ENCODE measurements at places on chromosomes 5 and 9.

DNA sequence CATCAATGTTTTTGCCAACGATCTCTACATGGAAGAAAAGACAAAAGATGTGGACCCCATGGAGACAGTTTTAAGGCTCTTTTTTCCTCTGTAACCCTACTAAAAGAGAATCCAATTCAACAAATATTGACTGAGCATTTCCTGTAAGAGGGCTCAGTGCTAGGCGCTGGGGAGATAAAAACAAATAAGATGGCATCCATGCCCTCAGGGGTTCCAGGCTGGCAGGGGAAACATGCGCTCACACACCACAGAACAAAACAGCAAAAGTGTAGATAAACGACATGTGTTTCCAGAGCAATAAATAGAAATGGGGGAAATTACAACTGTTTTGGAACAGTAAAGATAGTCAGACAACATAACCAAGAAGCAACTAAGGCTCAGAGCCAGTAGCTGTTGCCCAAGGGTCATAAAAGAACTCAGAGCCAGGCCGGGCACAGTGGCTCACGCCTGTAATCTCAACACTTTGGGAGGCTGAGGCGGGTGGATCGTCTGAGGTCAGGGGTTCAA lies 25.2 kb downstream of the ZNF608 start:
- DNase-seq = no peak

- no peak for DNase-seq
Measured at GRCh38 chr9:98381311-98382103, 126.1 kb upstream of the TBC1D2 start.

GRCh38 chr5:83249156-83249555 lies 171.8 kb downstream of the XRCC4 start:
- no peak for DNase-seq

DNA sequence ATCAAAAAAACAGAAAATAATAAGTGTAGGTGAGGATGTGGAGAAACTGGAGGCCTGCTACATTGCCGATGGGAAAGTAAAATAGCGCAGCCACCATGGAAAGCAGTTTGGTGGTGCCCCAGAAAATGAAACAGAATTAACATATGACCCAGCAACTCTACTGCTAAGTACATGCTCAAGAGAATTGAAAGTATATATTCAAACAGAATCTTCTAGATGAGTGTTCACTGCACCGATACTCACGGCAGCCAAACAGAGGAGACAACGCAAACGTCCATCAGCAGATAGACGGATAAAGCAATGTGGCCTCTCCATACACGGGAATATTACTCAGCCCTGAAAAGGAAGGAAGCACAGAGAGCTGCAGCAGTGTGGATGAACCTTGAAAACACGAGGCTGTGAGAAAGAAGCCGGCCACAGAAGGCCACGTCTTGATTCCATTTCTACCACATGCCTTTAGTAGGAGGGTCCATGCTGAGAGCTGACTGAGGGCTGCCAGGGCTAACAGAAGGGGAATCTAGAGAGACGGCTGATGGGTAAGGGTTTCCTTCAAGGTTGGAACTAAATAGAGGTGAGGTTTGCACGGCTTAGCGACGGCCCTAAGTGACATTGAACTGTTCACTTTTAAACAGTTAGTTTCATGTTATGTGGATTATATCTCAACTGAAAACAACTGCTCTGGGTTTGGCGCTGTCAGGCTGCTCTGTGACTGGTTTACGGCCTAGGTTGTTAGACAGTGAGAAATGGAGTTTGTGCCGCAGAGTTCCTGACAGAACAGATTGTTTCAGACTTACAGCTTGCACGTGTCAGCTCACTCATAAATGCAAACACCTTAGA lies 29.8 kb downstream of the AHRR start:
- DNase-seq = no peak

- DNase-seq = no peak
Measured at GRCh38 chr5:1129711-1130055, 17.8 kb upstream of the SLC12A7 start.

DNA sequence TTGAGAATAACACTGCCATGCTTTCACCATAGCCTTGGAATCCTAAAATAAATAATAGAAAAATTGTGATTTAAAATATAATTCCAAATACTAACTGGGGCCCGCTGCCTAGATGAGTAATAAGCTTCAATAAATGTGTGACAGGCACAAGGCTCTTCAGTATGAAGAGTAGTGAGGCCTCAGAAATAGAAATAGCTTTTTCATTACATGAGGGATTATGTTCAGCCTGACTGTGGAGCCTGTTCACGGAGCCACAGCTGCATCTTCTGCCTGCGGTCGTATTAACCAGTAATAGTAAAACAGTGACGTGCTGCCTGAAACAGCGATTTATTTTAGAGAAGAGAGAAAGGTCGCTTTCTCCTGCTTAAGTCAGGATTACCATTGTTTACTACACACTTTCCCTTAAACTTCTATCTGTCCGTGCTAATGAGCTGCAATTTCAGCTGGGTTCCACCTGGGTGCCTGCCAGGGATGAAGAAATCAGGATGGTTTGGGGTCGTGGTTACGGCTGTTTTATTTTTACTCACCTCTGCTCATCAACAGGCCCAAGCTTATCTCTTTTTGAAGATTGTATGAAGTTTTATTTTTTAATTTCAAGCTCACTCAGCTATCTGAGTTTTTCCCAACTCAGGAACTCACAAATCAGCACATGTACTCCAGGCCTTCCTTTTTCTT lies 284.9 kb upstream of the WWC1 start:
- DNase-seq = no peak

DNA sequence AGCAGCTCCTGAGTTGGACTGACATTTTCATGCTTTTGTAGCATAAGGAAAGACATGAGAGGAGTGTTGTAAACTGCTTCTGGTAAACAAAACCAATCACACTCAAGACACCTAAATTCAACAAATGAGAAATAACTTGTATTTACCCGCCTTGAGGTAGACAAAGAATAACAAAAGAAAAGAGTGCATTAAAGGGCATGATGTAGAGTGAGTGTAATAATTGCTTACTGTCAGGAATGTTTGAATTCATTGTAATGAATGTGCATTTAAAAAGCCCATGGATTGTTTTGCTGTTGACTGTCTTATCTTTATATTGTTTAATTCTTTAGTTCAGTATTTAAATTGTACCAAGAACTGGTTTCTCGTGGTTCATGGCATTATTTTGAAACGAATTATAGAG lies 61.8 kb downstream of the KDM4C start:
- no peak for DNase-seq

DNA sequence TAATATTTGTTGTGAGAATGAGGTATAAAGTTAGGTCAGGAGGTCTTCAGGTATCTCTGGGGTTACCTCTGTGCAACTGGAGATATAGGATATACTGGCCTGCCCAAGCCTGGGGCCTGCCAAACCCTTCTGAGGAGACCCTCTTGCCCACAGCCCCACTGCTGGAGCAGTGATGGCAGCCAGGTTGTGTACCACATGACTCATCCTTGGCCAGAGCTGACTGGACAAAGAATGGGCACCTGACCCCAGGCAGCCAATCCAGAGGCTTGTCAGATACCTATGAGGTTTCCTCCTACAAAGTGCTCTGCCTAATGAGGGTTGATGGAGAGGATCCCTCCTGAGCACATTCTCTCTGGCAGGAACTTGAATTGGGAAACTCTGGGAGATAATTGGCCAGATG lies 56.1 kb upstream of the TBC1D2 start:
- peak; percentile 57 for DNase-seq

- peak; percentile 68 for DNase-seq
Measured at GRCh38 chr5:73447530-73448462, 781 bp downstream of the FOXD1 start.

DNA sequence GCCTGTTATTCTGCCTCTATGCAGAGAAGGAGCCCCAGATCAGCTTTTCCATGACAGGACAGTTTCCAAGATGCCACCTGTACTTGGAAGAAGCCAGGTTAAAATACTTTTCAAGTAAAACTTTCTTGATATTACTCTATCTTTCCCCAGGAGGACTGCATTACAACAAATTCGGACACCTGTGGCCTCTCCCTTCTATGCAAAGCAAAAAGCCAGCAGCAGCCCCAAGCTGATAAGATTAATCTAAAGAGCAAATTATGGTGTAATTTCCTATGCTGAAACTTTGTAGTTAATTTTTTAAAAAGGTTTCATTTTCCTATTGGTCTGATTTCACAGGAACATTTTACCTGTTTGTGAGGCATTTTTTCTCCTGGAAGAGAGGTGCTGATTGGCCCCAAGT lies 301 bp upstream of the IL4 start:
- no peak for DNase-seq

GRCh38 chr5:39149966-39150365 lies 69.4 kb downstream of the FYB1 start:
- DNase-seq = no peak

DNA sequence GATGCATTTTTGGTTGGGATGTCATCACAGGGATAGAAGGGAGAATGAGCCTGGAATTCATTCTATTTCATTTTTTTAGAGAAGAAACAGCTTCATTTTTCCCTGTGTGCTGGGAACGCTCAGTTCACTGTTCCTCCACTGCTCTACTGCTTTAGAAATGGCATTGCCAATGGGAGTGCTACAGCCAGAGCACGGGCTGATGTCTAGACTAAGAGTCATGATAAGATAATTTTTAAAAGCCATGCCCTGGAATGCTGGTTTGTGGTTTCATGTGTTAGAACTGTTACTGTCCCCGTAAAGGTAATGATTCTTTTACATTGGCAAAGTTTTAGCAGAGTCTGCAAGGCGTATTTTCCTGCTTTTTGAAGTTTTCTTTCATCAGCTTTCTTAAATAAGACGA lies 119.6 kb downstream of the SEMA6A start:
- DNase-seq = no peak

DNA sequence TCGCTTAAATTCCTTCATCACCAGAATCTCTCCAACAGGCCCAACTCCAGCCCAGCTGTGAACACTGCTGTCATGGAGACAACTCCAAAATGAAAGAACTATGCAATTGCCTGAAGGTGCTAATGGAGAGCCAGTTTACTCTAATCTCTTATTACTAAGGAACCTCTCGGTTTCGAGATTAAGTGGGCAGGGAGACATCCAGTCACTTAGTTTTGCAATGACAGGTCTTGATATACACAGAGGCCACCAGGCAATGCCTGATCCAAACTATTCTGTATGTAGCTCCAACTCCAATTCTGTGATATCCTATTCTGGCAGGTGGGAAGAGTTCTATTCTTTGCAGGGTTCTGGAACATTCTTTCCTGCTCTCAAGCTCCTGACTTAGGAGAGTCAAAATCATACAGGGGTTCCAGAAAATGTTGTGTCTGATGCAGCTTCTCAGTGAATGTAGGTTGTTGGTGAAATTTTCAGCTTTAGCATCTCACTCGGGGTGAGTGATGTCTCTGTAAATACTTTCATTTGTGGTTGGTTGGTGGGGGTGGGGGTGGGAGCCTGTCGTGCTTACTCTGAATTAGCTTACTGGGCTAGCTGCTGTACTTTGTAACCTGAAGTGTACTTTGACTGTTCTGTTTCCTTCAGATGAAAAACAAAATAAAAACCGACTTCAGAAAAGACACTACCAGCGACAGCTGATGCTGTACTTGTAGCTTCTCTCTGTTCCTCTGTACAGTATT lies 170.9 kb downstream of the PALM2AKAP2 start:
- no peak for DNase-seq

DNA sequence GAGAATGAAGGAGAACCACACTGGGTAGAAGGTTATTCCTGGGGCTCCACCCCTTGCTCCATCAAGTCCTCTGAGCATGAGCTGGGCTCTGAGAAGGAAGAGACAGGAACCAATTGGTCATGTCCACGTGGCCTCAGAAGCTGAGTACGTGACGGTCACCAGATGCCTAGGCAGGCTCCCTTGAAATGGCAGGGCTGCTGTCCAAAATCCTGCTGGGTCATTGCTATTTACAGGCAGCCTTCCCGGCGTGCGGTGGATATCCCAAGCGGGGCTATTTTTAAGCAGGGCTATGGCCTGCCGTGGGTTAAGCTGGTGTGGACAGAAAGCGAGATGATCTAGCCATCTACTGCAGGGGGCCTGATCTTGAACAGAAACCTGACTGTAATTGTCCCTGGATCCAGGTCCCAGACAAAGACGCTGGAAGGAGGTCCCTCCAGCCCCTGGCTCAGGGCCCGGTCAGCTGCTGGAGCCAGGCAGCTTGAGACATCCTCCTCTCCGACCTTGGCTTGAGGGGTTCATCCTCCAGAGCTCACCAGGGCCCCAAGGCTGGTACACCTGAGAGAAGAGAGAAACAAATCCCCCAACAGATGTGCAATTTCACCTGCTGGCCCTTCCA lies 550 bp upstream of the CKMT2 start:
- DNase-seq = peak; percentile 92

DNA sequence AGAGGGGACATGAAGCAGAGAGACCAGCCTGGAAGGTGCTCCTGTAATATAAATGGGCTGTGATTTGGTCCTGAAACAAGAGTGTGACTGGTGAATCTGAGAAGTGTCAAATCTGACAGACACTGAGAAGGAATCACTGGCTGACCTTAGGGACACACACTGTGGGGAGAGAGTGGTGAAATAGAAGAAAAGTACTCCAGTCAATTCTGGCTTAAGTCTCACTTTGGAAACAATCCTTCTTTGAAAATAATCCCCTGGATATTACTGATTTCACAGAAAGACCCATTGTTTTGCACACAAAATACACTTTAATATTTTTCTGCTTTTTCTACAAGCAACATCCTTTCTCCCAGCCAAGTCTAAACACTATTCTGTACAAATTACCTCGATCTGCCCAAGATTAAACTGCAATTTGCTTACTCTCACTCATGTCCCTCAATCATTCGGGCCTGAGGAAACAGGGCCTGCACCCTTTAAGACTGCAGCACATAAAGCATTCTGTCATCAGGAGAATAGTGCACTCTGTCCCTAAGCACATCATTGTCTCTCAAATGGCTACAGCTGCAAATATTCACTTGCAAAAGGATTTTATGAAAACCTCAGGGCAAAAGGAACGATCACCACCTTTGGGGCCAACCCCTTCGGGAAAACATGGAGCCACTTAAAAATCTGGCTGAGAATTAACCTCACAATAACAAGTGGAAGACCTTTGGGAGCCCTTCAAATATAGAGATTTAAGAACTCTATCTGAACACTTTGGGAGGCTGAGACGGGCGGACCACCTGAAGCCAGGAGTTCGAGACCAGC lies 68.6 kb downstream of the MAPKAP1 start:
- DNase-seq = no peak

DNA sequence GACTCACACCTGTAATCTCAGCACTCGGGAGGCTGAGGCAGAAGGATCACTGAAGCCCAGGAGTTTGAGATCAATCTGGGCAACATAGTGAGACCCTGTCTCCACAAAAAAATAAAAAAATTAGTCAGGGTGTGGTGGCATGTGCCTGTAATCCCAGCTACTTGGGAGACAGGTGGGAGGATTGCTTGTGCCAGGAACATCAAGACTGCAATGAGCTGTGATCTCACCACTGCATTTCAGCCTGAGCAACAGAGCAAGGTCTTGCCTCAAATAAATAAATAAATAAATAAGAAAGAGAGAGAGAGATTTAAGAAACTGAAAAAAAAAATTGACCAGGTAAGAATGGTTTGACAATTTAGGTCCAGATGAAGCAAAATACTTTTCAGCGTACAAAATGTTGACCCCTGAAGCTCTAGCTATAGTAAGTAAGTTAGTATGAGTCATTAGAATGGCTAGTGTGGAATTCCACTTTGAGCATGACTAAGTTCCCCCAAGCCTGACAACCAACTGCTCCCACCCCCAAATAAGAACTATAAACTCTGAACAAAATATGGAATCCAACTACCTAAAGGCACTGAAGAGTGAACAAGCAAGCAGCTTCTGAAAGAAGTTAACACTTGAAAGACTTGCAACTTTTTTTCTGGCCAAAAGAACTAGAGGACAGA lies 217.8 kb upstream of the TLE4 start:
- no peak for DNase-seq
